ENCODE measurements at places on chromosomes 2 and 18.
A peak's percentile ranks its signal among the peaks of the same experiment; 100 is the strongest.

GRCh38 chr2:209790066-209790728 is 18.6 kb downstream of the UNC80 start:
- no peak for DNase-seq

DNA sequence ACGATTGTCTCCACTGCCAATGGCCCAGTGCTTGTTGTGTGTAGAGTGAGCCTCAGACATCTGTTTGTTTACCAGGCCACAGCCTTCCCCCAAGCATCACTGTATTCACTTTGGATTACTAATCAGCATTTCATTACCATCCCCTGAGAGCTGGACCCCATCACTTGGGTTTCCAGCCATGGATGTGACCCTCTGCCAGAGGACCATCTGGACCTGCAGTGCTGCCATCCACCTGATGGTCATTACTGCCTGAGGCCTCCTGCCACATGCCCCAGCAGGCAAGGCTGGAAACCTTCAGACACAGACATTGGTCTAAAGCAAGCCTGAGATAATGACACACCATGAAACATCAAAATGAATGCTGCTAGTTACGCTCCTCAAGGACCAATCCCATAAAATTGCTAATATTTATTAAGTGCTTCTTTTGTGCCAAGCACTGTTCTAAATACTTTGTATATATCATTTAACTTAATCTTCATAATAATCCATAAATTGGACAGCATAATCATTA is 2096.3 kb upstream of the CELF4 start:
- no peak for DNase-seq

- no peak for DNase-seq
These were observed 116.8 kb downstream of the NDUFA10 start for GRCh38 chr2:239908308-239908707.

- DNase-seq, result no peak
These were observed 22.0 kb downstream of the MYL12B start for GRCh38 chr18:3283908-3284307.

DNA sequence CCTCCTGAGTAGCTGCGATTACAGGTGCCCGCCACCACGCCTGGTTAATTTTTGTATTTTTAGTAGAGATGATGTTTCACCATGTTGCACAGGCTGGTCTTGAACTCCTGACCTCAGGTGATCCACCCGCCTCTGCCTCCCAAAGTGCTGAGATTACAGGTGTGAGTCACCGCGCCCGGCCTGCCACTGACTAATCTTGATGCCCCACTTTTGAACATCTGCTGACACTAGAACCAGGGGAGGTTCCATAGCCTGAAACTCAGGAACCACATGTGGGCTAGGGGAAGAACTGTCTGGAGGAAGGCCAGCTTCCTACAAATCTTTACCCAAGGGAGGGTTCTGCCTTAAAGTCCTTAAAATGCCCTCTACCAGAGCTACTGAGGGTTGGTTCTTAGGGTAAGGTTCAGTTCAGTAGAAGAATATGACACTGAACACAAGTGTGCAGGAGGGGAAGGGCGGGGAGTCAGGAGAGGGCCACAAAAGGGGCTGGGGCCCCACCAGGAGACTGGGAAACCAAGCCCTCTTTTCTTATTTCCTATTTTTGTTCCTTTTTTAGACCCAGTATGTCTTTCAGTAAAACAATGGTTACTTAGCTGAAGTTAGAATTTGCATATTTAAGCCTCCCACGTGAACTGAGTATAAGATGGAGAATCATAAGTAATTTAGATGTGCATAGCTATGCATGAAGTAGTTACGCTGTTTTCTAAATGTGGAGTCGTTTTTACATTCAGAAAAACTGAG is 6.3 kb upstream of the RAB31 start:
- DNase-seq, result no peak

- no peak for DNase-seq
These were observed 757 bp downstream of the HDHD2 start for GRCh38 chr18:47149457-47150028.

GRCh38 chr2:219252900-219253752 is at the start of gene TUBA4B:
Gene TUBA4B, plus strand, starts transcription at chr2:219253243. Its CDS starts 165 bp downstream, at chr2:219253408.
- no peak for DNase-seq

- DNase-seq, result no peak
These were observed 2.3 kb downstream of the KCNE4 start for GRCh38 chr2:223054193-223054781.

DNA sequence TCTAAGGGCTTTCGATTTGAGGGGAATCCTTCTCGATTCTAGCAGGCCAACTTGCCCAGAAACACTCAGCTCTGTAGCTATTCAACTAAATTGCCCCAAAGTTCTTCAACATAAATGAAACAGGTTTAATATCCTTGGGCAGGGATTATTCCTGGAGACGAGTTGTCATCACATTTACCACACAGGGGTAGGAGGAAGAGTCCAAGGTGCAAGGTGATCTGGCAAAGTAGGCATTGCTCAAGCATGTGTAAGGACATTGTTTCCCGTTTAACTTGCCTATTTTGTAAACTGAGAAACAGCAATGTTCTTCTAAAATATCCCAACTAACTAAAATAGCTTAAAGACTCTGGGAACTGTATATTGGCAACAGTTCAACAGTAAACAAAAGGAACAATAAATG is 814.3 kb downstream of the BCL11A start:
- no peak for DNase-seq

DNA sequence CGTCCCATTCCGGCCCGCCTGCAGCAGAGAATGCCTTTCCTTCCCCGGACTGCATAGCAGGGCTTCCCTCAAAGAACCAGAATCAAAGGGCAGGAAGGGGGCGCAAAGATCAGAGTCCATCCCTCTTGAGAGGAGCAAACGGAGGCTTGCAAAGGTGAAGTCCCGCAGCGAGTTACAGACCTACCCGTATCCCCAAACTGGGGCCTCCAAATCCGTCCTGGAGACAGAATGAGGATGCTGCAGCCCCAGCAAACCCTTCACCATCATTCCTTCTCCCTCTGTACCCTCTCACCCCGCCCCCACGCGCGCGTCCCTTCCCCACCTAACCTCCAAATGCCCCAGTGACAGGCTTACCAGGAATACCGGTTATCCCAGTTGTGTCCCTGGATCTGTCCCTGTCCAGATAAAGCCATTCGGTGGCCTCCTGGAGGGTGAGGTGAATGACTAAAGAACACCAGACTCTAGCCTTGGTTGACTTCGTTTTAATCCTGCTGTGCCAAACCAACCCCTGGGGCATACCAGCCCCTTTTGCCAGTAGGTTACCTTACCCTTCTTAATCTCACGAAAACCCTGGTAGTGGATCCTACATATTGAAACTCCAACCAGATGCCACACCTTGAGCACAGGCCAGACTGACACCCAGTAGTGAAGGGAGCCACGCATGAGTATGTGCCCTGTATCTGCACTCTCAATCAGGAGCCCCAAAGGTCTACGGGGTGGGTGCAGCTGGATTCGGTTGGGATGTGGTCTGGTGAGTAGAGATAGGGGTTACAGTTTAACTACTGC is 961 bp upstream of the SLC40A1 start:
- peak; percentile 12 for DNase-seq

- DNase-seq, result no peak
These were observed 159.2 kb upstream of the ID2 start for GRCh38 chr2:8522687-8523086.

- no peak for DNase-seq
These were observed 211.4 kb upstream of the SALL3 start for GRCh38 chr18:78768221-78768620.

GRCh38 chr2:102290594-102290993 is 20.8 kb upstream of the IL1RL1 start:
- DNase-seq, result no peak

GRCh38 chr18:46563317-46563716 is 93.7 kb downstream of the LOXHD1 start:
- DNase-seq, result no peak

GRCh38 chr2:38376346-38377049 is 575 bp downstream of the ATL2 start:
- peak; percentile 26 for DNase-seq

DNA sequence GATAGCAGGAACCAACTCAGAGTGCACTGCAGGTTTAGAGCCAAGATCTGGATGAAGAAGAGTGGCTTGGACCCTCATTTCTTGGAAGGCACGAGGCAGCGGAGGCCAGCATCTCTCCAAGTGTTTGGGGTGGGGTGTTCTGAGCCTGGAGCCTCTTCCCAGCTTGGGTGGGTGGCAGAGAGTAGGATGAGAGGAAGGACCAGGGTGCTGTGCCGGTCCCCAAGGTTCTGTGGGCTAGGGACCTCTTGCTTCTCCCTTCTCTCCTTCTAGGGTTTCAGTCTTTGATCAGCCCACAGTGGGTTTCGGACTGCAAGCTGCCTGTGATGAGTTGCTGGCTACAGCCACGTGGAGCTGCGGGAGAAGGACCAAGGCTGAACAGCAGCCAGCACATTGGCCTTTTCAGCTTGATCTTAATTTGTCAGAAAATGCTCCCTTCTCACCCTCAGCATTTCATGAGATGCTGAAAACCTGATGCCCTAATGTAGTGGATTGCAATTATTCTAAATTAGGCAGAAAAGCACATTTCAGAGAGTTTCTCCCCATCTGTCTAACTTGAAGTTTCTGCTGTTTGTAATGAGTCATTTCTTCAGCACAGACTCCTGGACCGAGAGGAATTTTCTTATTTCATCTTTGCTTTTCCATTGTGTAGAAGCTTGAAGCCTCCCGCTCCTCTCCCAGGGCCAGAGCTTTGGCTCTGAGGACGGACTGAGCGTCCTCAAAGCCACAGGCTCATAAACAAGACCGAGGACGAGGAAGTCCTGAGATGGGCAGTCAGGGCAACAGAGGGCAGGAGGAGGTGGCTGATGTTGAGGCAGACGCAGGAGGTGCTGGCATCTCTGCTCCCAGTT is 99.1 kb upstream of the HDAC4 start:
- DNase-seq, result no peak

- no peak for DNase-seq
These were observed 71.2 kb downstream of the MBP start for GRCh38 chr18:77061281-77061945.

- no peak for DNase-seq
These were observed 117.7 kb downstream of the CRIM1 start for GRCh38 chr2:36473230-36473629.

- no peak for DNase-seq
These were observed 29.8 kb downstream of the PCBP1 start for GRCh38 chr2:70116936-70117552.

All from neuronal stem cell (in vitro differentiated cells).